ENCODE measurements at places on chromosomes 16 and 17.

- peak; percentile 94 for DNase-seq
Measured at GRCh38 chr16:16075488-16076422, 126.3 kb downstream of the ABCC1 start.

DNA sequence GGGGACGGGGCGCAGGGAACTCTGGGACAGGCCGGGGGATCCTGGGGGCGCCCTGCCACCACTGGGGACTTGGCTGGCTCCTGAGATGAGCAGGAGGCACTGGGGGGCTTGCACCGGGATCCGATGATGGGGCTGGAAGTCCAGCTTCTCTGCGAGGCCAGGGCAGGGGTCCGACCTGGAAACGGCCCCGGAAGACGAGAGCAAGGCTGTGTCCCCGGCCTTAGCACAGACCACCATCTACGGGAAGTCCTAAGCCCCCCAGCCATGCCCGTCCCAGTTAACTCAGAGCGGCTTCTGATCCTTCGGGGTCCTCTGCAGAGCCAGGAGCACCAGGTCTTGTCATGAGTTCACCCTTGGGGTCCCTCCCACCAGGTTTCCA lies 573 bp downstream of the CDT1 start:
- no peak for DNase-seq

DNA sequence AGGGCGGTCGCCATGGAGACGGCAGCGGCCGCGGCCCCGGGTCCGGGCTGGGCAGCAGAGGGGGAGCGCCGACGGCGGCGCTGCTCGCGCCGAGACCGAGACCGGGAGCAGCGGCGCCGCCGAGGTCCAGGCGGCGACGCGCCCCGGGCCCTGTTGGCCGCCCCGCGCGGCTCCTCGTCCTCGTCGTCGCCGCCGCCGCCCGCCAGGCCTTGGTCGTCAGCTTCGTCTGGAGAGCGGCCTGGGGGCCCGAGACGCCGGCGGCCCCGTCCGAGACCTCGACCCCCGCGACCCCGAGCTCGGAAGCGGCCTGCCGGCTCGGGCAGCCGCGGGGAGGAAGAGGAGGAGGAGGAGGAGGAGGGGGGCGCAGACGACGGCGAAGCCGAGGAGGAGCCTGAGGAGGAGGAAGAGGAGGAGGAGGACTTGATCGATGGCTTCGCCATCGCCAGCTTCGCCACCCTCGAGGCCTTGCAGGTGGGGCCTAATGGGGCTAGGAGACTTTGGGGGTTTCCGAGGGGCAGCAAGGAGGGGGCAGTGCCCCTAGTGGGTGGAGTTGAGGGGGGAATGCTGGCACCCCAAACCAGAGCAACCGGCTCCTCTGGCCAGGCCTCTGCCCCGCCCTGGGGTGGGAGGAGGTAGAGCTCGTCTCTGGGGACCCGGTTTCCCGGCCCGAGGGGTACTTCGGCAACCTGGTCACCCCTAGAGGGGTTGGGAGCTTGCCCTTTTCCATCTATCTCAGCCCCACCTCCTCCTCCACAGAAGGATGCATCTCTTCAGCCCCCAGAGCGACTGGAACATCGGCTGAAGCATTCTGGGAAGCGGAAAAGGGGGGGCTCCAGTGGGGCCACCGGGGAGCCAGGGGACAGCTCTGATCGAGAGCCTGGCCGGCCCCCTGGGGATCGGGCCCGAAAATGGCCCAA lies 1.5 kb downstream of the FBRS start:
- no peak for DNase-seq

- DNase-seq = no peak
Measured at GRCh38 chr17:72113751-72114150, 7.1 kb upstream of the SOX9 start.

- DNase-seq = no peak
Measured at GRCh38 chr16:19393226-19394111, 24.2 kb upstream of the TMC5 start.

DNA sequence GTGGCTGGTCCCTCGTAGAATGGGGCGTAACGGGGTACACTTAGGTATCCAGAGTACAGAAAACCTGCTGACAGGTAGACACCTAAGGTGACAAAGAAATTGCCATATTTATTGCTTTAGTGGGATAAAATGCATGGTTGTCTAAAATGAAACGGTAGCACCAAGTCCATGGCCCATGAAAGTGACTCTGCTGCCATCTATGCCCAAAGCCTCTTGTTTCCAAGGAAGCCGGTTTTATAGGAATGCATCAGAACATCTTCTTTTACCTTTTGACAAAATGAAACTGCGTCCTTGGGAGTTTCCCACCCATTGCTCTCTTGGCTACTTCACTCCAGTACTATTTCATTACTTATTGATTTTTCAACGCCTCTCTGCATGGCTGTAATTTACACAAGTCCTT lies 151.3 kb upstream of the ZFHX3 start:
- no peak for DNase-seq

- no peak for DNase-seq
Measured at GRCh38 chr16:25165284-25165683, 51.5 kb upstream of the AQP8 start.

- no peak for DNase-seq
Measured at GRCh38 chr16:159136-159849, 6.5 kb upstream of the HBM start.

DNA sequence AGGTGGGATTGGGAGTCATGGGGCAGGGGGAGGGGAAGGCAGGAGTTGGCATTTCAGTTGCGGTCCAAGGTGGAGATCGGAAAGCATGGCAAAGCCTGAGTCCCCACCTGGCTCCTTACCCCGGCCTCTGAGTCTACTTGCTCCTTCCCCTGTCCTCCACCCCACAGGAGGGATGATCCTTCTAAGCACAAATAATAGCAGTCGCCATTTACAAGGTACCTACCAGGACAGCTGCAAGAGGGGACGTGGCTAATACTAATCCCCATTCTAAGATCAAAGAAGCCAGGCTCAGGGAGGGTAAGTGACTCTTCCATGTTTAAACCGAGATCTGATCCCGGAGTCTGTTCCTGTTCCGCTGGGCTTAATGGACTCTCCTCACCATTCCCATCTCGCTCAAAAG lies 396.3 kb downstream of the SLC39A11 start:
- no peak for DNase-seq

DNA sequence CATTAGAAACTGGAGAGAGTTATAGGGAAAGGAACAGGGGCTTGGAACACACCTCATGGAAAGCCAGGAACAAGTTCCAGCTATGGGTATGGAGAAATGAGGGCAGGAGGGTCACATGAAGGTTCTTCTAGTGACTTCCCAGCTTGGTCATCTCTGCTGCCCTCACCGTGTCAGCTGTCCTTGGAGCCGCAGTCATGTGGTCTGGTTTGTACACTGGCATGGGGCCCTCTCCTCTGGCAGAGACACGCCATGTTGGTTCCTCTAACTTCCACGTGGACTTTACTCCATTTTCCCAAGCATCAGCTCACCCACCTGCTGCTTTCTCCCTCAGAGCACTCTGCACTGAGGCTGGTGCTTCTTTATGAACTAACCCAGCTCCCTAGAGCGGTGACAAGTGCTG lies 26.3 kb downstream of the MPG start:
- peak; percentile 7 for DNase-seq

DNA sequence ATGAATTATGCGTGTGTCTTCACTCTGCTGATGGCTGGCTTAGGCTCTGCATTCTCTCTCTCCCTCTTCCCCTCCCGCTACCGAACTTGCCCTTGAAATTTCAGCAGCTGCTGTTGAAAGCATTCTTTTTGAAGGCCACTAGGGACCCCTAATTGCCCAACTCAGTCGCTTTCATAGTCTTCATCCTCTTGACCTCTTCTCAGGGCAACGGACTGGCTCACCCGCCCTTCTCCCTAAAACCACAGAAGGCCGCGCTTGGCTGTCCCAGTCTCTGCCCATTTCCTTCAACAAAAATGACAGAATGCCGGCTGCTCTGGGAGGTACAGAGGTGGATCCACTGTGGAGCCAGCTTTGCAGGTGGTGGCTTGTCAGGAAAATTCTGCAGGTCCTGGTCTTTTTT lies 21.0 kb upstream of the FMNL1 start:
- DNase-seq = peak; percentile 62

DNA sequence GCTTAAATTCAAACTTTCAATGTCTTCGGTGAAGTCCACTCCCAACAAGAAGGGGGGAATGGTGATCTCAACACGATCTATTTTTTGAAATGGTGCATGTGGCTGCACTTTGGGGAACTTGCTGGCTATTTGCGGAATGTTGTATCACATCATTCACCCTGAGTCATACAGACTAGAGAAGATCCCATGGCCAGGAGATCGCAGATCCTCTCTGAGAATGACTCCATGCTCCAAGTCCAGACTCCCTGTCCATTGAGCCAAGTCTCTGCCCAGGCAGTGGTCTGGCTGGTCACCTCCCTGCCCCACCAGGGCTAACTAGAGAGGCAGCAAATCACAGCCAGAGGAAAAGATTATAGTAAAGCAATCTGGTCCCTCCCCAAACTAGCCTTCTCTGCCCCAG lies 120.6 kb downstream of the XYLT1 start:
- peak; percentile 84 for DNase-seq

DNA sequence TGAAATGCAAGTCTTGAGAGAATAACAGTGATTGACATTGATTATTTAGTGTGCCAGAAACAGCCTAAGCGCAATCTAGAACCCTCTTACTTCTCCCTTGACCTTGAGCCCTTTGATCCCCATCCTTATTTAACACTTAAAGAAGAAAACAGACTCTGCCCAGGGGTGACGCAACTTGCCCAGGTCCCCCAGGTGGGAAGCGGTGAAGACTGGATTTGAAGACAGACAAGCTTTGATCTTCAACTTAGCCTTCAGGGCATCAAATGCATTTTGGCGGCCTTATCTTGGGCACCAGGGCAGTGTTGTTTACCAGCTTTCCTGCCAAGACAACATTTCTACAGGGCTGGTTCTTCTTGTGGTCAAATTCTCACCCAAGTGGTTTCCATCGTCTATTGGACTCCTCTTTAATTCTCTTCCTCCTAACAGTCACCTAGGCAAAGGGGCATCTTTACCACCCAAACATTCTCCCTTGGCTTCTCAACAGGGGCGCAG lies 8.9 kb upstream of the CIITA start:
- no peak for DNase-seq

DNA sequence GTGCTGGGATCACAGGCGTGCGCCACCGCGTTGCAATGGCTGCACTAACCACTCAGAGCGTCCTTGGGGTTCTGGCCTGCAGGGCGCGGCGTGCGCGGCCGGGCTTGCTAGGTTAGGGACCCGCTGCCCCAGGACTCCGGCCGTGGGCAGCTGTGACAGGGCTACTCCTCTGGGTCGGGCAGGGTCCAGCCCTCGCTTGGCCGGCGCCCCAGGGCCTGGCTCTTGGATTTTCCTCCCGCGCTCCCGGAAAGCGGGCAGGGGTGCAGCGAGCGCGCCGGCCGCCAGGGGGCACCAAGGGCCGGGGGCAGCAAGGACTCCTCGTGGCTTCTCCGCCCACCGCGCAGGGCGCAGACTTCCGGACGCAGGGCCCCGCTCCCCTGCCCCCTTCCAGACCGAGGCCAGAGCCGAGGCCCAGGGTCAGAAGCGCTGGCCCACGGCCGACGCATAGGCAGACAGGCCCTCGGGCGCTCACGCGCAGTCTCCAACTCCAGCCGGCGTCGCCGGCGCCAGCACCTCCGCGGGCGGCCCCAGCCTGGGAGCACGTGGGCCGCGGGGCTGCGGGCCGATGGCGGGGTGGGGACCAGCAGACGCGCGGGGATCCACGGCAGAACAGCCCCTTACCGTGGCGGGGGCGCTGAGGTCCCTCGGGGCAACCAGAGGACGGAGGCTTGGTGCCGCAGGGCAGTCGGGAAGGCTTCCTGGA lies 355 bp downstream of the TLE7 start:
- DNase-seq = peak; percentile 5

GRCh38 chr16:57735755-57736418 lies at the start of gene KATNB1:
TSS of gene KATNB1 (plus strand) at chr16:57735770. CDS start at chr16:57737244, 1,474 bp downstream.
- no peak for DNase-seq

DNA sequence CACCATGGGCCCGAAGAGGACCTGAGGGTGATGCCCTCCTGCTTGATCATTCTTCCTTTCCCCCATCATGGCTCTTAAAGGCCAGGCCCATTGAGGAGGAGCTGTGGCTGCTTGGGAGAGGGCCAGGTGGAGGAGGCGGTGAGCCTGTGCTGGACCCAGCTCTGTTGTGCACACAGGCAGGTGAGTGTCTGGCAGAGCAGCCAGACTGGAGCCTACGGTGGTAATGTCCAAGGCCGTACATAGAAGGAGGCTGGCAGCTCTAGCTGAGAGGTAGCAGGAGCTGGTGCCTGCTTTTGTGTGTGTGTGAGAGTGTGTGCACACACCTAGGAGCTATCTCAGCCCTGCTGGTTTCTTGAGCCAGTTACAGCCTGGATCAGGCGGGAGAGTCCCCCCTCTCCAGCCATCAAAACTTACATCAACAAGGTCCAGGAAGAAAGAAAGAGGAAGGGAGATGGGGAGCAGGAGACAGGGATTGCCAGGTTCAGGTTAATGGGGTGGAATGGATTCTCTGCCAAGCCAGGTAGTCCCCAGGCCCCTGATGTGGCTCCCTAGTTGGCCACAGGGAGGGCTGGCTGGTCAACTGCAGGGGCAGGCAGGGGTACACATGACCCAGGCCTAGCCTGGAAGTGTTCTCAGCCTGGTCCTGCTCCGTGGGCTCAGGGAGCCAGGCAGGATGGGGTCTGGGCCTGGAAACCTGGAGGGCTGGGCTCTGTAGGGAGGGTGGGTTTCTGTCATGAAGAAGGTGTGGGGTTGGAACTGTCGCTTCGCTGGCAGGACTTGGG lies 107.1 kb downstream of the RAP1GAP2 start:
- DNase-seq = no peak

DNA sequence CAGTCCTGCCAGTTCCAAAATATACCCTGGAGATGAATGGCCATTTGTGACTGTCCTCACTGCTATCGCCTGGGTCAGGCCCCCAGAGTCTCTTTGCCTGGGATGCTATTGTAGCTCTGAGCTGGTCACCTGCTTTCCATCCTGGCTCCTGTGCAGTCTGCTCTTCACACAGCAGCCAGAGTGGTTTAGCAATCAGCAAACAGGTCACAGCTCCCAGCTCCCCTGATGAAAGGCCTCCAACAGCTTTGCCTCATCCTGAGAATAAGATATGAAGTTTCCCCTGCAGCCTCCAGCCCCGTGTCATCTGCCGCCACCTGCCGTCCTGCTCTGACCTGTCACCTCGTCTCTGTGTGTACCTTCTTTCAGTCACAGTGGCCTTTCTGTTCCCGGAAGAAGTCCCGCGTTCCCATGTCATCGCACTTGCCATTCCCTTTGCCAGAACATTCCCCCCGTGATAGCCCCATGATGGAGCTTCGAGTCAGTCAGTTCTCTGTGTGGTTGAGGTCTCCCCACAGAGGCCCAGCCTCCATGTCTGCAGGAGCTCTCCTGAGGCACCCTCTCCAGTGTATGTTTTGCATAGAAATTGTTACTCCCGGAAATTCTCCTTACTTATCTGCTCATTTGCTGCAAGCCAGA lies 281.5 kb downstream of the SNX29 start:
- no peak for DNase-seq

DNA sequence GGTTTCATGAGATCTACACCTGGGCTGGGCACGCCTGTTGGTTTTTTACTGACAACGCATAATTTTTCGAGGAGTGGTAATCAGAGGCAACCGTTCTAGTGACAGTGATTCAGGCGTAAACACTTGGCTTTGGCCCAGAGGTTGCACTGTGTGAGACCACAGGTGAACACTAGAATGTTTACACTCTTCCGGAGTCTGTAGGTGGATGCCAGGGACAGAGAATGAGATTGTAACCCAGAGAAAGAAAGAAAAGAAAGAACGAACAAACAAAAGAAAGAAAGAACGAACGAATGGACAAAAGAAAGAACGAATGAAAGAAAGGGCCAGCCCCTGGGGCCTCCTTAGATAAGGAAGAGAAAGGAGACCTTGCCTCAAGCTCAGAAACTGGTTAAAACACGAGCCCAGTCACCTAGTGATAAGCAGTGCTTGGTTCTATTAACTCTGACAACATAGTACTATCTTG lies 113.2 kb downstream of the PRKCB start:
- DNase-seq = no peak

All from suppressor macrophage (primary cell).